ENCODE measurements at places on chromosomes 4 and X.

DNA sequence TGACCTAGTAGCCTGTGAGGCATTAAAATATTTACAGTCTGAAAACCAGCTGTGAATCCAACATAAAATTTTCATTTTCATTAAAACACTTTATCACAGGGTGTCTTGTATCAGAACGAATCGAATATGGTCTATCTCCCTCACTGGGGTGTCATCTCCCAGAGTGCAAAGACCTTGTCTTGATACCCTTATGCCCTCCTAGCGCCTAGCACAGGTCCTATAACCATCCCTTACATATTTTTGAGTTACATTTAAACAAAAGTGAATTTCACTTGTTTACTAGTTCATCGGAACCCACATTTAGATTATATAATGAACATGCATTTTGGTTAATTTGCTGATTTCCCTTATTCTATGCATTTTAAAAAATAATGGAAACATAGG is 14.0 kb downstream of the DIPK2B start:
- DNase-seq: no peak

DNA sequence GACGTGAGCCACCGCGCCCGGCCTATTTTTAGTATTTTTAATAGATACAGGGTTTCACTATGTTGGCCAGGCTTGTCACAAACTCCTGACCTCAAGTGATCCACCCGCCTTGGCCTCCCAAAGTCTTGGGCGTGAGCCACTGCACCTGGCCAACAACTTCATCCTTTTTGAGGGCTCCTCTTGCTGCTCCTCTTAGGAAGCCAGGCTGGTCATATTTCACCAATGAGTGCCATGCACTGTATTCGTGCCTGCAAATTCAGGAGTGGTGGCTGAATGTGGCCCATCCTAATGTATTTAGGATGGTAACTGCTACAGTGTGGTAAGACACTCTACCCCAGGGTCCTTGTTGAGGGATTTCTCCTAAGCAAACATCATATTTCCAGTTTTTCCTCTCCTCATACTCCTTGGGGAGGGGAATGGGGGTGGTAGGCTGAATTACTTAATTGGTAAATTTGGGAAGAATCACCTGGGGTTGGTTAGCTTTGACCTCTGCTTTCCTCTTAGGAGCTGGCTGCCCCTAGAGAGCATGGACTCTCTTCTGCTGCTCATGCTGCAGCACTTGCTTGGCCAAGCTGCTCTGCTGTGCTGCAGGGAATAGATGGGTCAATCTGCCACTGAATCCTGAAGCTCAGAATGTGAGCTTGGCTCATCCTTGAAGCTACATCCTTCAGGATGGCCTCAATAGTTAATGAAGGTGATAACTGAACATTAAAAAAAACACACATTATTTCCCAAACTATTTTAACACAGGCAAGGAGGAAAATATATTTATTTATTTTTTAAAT is 167.4 kb downstream of the HS3ST1 start:
- no peak for DNase-seq

GRCh38 chr4:6705646-6706045 is 4.0 kb downstream of the MRFAP1L1 start:
- DNase-seq: no peak

- no peak for DNase-seq
Observed at GRCh38 chrX:19875050-19875431, 12.4 kb downstream of the SH3KBP1 start.

DNA sequence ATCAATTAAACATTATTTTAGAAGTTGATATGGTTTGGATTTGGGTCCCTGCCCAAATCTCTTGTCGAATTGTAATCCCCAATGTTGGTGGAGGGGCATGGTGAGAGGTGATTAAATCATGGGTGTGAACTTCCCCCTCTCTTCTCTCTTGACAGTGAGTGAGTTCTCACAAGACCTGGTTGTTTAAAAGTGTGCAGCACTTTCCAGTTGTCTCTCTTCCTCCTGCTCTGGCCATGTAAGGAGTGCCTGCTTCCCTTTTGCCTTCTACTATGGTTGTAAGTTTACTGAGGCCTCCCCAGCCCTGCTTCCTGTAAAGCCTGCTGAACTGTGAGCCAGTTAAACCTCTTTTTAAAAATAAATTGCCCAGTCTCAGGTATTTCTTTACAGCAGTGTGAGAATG is 141.4 kb downstream of the GALNTL6 start:
- no peak for DNase-seq

GRCh38 chr4:143581331-143581946 is 67.9 kb downstream of the SMARCA5 start:
- DNase-seq: no peak

GRCh38 chrX:134249241-134249640 is 12.3 kb downstream of the CCDC160 start:
- DNase-seq: no peak

Measured in activated CD8-positive, alpha-beta T cell treated with anti-CD3 and anti-CD28 coated beads, Interleukin-2, amount 10 ng/mL, durations not matched to agents 7 days and 5 days (primary cell).